Hindlimb muscle (tissue), 1 donor: ENCODE measurements at places on chromosomes 13 and 19. TPM values are rescaled to one million over a fixed set of nuclear protein-coding genes. Genes with fewer than 3 reads are reported as not detected.

- DNase-seq, result no peak
Observed at GRCh38 chr13:101486708-101487437, 34.4 kb downstream of the ITGBL1 start.

GRCh38 chr13:23626700-23627099 is 56.5 kb downstream of the TNFRSF19 start:
- DNase-seq, result no peak

- DNase-seq, result no peak
Observed at GRCh38 chr19:6242677-6243076, 37.1 kb downstream of the MLLT1 start.

DNA sequence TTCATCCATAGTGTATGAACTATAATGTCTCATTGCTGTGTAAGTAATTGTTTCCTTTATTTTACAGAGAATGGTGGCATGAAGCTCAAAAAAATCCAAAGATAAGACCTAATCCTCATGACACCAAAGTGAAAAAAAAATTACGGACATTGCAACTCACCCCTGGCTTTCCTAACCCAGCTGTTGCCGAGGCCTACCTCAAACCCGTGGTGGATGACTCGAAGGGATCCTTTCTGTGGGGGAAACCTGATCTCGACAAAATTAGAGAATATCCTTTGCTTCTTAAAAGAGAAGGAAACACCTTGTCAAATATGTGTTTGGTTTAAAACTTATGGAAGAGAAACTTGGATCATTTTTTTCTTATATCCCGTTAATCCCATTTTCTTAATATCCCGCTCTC is 26.3 kb downstream of the ERCC5 start:
- no peak for DNase-seq

- no peak for DNase-seq
Observed at GRCh38 chr13:77300176-77301037, 26.5 kb downstream of the MYCBP2 start.

- DNase-seq, result no peak
Observed at GRCh38 chr13:19665427-19665859, 32.0 kb downstream of the MPHOSPH8 start.

DNA sequence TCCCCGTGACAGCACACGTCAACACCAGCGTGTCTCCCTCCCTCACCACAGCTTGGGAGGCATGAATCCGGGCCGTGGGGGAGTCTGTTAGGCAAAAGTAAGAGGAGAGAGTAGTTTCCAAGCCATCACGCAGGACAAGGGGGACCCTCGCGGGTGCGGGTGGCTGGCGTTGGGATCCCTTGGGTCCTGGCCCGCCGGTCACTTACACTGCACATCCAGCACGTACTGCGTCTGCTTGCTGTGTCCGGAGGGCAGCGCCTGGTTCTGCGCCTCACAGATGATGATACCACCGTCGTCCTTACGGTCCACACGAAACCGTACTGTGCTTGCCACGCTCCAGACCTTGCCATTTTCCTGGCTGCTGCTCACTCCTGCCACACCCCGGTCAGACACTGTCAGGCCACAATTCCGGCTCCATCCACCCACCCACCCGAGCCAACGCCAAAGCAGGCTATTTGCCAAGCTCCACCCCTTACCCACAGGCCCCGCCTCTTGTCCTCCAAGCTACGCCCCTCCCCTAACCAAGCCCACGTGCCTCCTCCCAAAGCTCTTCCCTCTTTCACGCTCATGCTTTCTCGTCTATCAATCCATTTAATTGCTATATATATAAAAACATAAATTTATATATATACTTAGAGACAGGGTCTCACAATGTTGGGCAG is 6.6 kb upstream of the ZNF428 start:
- no peak for DNase-seq

DNA sequence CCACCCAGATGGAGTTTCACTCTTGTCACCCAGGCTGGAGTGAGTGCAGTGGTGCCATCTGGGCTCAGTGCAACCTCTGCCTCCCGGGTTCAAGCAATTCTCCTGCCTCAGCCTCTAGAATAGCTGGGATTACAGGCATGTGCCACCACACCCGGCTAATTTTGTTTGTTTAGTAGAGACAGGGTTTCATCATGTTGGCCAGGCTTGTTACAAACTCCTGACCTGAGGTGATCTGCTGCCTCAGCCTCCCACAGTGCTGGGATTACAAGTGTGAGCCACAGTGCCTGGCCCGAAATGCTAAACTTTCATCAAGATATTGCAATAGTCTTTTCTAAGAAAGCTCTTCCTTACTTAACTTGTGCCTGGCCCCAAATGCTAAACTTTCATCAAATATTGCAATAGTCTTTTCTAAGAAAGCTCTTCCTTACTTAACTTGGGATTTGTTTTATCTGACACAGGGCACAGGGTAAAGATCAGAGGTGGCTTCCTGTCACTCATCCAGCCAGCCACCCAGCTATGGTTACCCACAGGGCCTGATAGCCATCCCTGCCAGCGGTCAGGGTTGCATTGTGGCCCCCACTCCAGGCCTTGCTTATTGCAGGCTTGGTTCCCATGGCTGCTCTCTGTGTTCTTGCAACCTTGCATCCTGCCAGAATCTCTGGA is 352.3 kb upstream of the TMTC4 start:
- no peak for DNase-seq

- DNase-seq, result no peak
Observed at GRCh38 chr19:41945135-41945766, 13.9 kb downstream of the RABAC1 start.

- DNase-seq, result no peak
Observed at GRCh38 chr19:57537953-57538547, 10.9 kb downstream of the ZNF549 start.

GRCh38 chr19:53549340-53549739 is 11.4 kb downstream of the ZNF331 start:
- DNase-seq, result no peak

- DNase-seq, result no peak
Observed at GRCh38 chr13:113090806-113091205, 14.8 kb upstream of the F7 start.

DNA sequence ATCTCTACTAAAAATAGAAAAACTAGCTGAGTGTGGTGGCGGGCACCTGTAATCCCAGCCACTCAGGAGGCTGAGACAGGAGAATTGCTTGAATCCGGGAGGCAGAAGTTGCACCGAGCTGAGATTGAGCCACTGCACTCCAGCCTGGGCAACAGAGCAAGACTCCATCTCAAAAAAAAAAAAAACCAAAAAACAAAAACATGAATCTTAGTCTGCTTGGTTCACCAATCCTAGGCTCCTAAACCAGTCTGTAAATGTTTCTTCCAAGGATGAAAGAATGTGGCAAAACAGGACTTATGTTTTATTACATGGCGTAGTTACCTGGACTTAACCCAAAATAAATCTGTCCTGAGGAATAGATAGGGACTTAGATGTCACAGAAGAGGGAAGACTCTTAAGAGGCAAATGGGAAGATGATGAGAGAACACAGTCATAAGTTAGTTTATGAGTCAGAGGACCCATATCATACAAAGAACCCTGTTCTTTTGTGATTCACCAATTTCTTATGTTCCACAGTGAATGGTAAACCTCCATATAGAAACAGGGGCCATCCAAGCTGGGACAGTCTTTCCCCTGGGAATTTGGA is 6.9 kb upstream of the FBXL3 start:
- no peak for DNase-seq

DNA sequence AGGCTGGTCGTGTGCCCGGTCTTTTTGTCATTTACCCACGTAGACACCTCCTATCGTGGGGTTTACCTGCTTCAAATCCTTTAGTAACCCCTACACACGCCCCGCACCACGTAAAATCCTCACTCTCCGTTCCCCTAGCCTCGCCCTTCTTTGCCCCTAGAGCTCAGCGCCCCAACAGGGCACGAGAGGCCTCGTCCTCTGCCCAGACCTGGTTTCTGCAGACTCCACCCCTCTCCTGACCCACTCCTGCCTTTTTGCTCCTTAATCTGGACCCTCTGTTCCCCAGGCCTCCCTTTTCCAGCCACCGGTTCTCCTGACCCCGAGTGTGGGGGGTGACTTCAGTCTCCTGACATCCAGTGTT is 412 bp downstream of the ZNF528 start:
- DNase-seq, result no peak

- DNase-seq, result no peak
Observed at GRCh38 chr13:106481919-106482318, 53.5 kb downstream of the EFNB2 start.

GRCh38 chr13:82993417-82993816 is 888.9 kb downstream of the SLITRK1 start:
- DNase-seq, result no peak

GRCh38 chr13:84659359-84659661 is 777.0 kb upstream of the SLITRK1 start:
- DNase-seq, result no peak

GRCh38 chr19:4264812-4265211 is 14.3 kb upstream of the SHD start:
- no peak for DNase-seq

Gene OR4F17
- polyA plus RNA-seq, result not detected

Gene PRTN3
- 6.1 TPM for polyA plus RNA-seq

Gene MBD3L3
- not detected for polyA plus RNA-seq

Gene ZNF615
- 9.6 TPM for polyA plus RNA-seq

Gene DNAAF3
- 1.2 TPM for polyA plus RNA-seq

Gene FFAR2
- 0.65 TPM for polyA plus RNA-seq
